Neural progenitor cell (in vitro differentiated cells): ENCODE measurements at places on chromosomes 1 and 21. TPM values are rescaled to one million over a fixed set of nuclear protein-coding genes. Genes with fewer than 3 reads are reported as not detected.

GRCh38 chr1:5367306-5367705, 624.9 kb downstream of the NPHP4 start:
- no peak for DNase-seq

DNA sequence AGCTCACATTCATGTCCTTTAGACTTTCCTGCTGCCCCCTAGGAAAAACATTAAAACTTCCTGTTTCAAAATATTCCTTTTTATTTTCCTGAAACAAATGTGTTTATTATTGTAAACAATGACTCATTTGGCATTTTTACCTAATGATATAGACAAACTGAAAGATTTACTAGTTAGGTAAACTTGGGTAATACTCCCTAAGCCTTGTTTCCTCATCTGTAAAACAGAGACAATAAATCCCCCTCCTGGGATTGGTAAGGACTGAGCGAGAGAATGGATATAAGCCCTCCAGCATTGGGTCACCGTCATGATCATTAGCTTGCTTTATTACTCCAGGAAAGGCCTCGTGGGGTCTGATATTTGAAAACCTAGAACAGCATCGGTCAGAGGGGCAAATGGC, 59.8 kb downstream of the LPAR3 start:
- DNase-seq, result no peak

DNA sequence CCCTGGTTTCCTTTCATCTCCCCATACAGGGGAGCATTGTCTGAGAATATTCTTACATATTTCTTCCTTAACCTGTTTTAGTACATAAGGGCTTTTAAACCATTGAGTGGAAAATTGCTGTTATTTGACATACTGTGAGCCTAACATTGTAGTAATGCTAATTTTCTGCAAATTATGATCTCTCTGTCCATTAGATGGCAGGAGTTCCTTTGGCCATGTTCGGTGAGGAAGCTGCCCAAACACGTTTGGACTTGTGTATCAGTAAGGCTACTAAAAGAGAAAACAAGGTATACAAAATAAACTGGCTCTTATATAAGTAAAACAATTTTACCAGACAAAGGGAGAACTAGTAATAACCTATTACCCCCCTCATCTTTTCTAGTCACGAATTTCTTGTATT, 29.2 kb downstream of the CDC7 start:
- DNase-seq, result no peak

- no peak for DNase-seq
Measured at GRCh38 chr1:29500651-29501050, 264.3 kb downstream of the PTPRU start.

DNA sequence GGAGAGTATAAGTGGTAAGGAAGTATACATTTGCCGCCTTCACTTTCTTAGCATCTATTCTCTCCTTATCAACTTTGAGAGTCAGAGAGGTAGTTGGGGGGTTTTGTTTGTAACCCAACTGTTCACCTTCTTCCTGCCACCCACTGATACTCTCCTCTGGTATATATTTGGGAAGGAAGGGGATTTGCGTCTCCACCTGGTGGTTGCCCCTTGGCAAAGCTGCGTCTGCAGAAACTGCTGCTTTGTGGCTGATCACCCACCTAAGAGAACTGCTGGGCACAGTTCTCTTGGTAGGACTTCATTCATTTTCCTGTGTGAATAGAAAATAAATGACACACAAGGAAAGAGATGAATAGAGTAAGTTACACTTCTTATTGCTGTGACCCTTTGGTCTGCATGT, 87.0 kb downstream of the SYT14 start:
- DNase-seq, result peak; percentile 39

DNA sequence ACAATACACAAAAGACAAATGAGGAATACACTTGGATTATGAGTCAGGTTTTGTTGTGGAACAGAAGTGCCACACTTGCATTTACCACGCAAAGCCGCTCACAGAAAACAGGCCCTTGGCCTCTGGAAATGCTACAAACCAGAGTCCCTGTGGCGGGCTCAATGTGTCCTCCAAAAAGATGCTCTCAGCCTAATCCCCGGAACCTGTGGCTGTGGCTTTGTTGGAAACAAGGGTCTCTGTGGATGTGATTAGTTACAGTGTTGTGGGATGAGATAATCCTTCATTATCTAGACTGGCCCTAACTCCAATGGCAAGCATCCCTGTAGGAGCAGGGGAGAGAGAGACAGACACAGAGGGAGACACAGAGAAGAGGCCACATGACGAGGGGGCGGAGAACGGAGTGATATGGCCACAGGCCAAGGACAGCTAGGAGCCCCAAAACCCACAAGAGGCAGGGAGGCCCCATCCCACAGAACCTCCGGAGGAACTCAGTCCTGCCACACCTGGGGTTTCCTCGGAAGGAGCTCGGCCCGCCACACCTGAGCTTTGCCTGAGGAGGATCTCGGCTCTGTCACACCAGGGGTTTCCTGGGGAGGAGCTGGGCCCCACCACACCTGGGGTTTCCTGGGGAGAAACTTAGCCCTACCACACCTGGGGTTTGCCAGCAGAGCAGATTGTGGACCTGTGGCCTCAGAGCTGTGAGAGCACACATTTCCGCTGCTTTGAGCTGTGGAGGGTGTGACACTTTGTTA, 55.4 kb downstream of the NPHP4 start:
- DNase-seq, result peak; percentile 39

OVAAL gene
- not detected in 2 replicates for total RNA-seq

USH2A gene
- total RNA-seq, result 0.03 and 0.04 TPM in 2 replicates

SELENBP1 gene
- 38.5 and 63.2 TPM in 2 replicates for total RNA-seq

PAX7 gene
- 0.06 and 0.46 TPM in 2 replicates for total RNA-seq
